ENCODE measurements at places on chromosomes 6 and 20.

DNA sequence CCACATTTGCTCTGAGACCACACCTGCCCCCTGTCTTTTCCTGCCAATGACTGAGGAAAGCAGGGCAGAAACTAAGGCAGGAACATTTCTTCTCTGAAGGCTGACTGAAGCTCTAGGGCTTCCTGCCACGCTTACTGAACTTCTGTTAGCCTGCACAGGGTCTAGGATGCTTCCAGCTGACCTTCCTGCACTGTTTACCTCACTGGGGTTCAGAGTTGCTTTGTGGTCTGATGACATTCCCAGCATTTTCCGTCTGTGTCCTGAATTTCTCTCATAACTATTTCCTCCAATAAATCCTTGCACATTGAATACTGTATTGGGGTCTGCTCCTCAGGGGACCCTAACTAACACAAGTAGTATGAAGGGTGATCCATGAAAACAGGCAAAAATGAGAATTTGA, 29.5 kb upstream of the HLA-A start:
- no peak for DNase-seq

DNA sequence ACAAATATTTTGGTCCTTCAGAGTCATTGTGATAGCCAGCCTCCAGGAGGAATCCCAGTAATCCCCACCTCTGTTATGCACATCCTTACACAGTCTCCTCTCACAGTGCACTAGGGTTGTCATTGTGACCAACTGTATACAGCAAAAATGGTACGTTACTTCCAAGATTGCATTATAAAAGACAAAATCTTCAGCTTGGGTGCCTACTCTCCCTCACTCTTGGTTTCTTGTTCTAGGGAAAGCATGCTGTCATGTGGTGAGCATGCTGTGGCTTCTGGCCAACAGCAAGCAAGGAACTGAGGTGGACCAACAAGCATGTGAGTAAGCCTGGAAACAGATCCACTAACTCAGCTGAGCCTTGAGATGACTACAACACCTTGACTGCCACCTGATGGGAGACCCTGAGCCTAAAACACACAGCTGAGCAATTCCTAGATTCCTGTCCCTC, 130.1 kb upstream of the DST start:
- no peak for DNase-seq

DNA sequence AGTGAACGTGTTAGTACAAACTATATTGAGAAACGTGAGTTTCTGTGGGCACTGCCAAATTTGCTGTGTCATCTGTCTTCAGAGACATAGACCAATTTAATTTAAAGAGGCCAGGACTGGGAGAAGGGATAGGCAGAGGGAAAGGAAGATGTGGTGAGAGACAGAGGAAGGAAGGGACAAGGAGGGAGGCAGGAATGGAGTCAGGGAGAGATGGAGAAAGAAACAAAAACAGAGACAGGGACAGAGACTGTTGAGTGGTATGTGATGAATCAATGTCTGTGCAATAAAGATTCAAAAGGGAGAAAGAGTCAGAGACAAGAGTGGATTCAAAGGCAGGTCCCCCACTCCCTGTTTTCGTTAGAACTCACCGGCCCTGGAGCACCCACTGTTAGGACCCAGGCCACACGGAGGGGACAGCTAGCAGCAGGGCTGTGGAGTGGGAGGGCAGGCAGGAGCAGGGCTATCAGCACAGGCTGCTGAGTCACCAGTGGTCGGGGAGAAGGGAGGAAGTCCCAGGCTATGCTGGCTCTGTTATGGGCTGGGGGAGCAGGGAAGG, 51.6 kb upstream of the CHD6 start:
- DNase-seq: no peak

- DNase-seq: no peak
Measured at GRCh38 chr6:128259029-128259724, 261.2 kb downstream of the PTPRK start.
